ENCODE measurements at places on chromosomes 7 and 10. TPM values are rescaled to one million over a fixed set of nuclear protein-coding genes. Genes with fewer than 3 reads are reported as not detected.
A peak's percentile ranks its signal among the peaks of the same experiment; 100 is the strongest.

DNA sequence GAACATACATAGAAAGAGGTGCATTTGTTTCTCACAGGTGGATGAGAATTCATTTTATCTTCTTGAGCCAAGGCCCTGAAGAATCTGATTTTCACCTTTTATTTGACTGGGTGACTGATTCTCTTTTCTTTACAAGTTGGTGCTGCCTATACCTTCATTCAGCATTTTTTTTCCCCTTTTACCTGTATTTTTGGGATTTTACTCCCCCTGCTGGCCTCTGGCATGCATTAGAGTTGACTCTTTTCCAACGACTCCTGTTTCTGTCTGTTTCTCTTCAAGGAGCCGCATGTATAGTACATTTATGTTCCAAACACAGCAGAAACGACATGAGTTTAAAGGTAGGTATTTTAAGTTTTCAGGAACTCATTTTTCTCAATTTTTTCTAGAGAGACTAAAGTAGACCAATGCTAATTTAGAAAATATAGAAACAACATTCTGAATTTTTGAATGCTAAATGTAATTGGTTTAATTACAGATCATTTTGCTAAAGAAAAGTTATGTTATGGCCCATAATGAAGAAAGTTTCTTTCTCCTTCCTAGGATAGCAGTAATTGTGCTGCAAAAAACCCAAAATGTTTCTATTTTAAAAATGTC, 149.8 kb upstream of the HDAC9 start:
- peak; percentile 72 for DNase-seq

DNA sequence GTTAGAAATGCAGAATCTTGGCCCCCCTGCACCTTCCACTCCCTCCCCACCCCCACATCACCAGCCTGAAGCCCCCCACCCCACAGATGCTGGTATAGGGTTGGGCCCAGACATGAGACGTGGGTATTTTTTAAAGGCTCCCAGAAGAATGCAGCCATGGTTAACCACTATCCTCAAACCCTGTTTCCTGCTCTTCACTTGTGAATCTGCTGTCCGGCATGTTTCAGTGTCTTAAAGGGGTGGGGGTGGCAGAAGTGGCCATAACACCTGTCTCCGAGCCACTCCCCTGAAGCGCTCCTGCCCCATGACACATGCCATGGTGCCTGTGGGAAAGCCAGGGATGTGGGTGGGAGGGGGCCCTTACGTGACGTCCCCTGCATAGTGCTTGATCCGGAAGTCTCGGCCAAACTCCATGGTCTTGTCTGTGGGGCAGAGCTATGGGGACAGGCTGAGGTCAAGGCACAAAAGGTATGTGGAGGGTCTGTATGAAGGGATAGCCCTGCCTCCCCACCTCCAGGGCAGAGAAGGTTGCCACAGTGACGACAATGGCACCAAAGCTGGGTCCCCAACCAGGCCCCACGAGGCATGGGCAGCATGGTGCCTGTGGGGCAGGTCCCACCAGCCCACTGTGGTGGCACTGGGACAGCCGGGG, 9.6 kb downstream of the MYO1G start:
- no peak for DNase-seq

DNA sequence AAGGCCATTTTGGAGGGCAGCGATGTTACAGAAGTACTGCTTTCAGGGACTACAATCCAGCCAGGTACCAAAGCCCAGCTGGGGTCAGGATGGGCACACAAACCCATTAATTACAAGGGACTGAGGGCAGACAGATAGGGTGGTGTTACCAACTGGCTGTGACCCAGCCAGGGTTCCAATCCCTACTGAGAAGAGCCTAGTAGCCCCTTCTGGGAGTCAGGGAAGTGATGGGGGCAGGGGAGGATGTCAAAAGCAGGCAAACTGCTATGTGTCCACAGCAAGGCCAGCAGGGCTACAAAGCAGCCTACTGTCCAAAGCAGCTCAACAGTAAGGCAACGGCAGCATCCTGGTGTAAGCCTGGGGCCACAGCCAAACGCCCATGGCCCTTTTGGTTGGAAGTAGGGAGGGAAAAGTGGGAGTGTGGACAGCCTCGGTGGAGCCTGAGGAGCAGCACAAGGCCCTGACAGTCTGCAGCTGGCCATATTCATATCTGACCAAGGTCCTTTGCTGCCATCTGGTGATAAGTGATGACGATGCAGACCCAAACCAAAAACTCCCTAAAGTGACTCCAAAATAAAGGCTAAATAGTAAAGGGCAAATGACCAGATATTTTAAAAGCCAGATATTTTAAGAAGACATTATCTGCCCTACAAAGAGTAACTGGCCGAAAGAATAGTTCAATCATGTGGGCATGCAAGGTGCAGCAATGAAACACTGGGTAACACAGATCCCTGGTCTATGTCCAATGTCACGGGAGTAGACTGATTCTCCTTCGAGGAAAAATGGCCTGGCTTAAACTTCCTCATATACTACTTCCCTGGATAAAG, 56.9 kb downstream of the XPNPEP1 start:
- peak; percentile 13 for DNase-seq

DNA sequence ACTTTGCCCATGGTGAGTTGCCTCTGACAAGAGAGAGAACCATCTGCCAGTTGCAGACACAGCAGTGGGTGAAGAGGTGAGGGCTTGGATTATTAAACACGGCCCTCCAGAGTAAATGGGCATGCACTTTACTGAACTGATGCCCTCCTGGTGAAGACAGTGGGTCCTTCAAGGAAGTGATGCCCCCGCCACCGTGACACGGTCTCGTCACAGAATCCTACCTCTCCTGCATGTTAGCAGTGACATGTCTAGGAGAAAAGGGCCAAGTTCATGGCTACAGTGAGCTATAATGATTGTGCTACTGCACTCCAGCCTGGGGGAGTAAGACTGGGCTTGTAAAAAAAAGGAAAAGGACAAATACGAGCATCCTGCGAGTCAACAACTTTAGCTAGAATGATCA, 2.4 kb downstream of the BNIP3 start:
- no peak for DNase-seq

DNA sequence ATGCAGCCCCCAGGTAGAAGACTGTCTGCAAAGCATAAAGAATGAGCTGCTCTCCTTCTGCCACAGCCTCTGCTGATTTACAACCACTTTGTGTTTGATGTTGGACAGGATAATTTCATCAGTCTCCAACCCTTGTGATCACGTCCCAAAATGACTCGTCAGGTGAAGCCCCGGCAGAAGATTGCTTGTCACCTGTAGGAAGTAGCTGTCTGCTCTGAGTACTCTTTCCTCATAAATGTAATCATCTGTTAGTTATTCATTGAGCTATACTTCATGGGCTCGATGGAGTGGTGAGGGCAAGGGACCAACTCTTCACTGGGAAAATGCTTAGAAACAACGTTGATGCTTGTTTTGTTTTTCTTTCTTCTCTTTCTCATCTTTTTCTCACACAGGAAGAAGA, 290.9 kb upstream of the SP8 start:
- no peak for DNase-seq

DNA sequence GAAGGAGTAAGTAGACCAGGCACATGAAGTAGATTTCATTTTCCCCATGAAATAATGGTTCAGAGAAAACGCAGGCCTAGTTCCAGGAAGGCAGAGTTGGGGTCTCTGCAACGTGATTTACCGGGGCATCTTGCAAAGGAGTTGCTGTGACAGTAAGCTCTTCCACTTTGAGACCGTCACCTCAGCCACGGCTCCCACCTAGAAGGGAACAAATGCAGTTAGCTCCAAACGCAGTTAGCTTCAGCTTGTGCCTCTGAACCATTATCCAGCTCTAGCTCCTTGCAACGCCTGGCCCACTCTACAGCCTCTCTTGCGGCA, 7.0 kb upstream of the MYO1G start:
- DNase-seq, result no peak

DNA sequence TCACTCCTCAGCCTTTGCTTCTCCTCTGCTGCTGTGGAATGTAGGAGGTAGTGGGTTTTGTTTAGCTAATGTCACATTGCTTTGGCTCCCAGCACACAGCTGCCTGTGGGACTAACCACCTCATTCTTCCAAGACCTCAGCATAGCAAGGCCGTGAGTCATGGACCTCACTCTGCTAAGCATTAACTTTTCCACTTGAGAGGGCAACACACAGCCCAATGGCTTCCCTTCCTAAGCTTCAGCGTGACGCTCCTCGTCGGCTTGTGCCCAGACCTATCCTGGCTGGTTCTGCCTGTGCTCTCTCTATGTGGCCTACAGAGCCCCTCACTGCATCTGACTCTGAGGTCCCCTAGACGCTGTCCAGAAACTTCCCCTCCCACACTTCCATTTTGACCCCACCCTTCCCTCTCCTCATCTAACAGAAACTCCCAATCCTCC, 23.3 kb downstream of the MYOF start:
- peak; percentile 98 for DNase-seq

DNA sequence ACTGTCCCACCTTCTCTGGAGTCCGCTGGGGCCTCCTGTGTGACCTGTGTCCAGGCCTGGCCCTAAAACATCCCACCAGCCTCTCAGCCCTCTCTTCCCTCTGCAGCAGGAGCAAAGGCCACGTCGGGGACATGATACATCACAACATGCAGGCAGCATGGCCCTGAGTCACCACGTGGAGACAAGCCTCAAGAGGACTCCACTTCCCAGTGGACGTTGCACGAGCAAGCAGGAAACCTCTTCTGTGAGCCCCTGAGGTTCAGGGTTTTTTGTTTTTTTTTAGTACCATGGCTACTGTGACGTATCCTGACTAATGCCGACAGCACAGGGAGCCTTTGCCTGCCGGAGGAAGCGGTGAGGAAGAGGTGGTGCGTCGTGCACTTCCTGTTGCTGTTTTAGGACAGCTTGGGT, 165.9 kb downstream of the DNAJB6 start:
- peak; percentile 86 for DNase-seq

DNA sequence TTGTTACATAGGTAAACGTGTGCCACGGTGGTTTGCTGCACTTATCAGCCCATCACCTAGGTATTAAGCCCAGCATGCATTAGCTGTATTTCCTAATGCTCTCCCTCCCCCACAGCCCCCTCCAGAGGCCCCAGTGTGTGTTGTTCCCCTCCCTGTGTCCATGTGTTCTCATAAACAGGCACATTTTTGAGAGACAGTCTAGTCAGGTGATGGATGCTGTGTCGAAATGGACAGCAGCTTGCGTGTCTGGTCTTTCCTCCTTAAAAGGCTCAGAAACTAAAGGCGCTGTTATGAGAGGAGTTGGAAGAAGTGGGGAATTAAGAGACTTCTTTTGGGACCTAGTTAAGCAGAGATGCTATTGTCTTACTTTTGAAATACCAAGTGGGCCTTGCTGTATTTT, 296.0 kb downstream of the BBS9 start:
- no peak for DNase-seq

GRCh38 chr7:24764972-24765744, 7.9 kb upstream of the GSDME start:
- DNase-seq, result no peak

- DNase-seq, result no peak
These were observed at the start of gene PFKP for GRCh38 chr10:3067118-3067858. Gene PFKP (plus strand): TSS chr10:3067548. CDS start chr10:3067596, 48 bp downstream.

DNA sequence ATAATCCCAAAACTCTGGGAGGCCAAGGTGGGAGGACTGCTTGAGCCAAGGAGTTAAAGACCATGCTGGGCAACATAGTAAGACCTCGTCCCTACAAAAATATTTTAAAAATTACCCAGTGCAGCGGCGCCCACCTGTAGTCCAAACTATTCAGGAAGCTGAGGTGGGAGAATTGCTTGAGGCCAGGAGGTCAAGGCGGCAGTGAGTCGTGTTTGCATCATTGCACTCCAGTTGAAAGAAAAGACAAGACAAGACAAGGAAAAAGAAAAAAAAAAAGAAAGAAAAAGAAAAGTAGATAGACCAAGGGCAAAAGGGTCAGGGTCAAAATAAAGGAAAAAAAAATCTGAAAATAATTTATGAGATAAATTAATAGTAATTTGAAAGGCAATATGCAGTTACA, 5.8 kb downstream of the ANXA7 start:
- DNase-seq, result no peak

DNA sequence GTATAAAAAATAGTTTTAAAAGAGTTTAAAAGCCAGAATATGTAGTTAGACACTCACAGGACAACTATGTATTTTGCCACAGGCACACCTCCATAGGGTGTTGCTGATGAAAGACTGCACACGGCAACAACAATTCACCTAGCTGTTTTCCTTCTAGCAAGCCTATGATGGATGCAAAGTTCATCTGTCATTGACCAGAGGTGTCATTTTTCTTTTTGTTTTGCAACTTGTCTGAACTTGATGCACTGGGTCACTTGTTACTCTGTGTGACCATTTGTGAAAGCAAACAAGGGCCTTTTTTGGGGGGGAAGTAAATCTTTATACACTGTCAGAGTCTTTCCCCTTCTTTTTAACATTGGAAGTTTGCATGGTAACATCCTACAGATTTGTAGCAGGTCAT, 258.0 kb upstream of the SEMA3A start:
- no peak for DNase-seq

DNA sequence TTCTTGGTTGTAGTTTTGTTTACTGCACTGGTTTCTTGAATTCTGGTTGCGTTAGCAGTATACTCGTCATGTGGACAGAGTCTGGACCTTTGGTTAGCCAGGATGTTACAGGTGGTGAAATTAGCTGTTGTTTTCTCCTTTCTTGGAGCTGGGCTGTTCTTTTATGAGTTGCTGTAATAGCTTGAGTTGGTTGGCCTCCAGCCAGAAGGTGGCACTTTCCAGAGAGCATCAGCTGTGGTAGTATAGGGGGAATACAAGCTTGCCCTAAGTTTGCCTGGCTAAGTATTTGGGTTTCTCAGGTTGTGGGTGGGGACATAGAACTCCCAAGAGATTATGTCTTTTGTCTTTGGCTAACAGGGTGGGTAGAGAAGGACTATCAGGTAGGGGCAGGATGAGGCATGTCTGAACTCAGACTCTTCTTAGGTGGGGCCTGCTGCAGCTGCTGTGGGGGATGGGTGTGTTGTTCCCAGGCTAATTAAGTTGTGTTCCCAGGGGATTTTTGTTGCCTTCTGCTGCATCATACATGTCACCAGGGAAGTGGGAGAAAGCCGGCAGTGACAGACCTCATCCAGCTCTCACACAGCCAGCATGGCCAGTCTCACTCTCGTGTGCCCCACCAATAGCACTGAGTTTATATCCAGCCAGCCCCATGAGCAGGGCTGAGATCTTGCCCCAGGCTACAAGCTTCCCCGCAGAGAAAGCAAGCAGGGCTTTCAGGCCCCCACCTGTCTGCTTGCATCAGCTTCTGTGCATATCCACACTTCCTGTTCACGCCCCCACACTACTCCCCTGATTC, 246.7 kb upstream of the TPK1 start:
- no peak for DNase-seq

GRCh38 chr10:25552283-25552919, 377.6 kb downstream of the GPR158 start:
- DNase-seq, result no peak

DNA sequence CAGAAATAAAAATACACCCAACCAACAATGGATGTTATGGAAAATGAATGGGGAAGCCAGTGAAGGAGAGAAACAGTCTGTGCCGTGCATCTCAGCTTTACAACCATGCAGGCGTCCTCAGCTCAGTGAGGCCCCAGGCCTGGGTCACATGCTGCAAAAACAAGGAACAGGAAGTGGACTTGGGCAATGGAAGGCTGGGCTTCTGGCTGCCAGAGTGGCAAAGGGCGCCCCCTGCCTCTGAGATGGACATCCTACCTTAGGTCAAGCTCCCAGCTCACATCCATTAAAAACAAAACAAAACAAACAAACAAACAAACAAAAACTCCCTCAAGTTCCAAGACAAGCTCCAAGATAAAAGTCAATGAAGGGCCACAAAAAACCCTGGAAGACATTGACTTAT, 54.7 kb upstream of the AFAP1L2 start:
- peak; percentile 39 for DNase-seq

Gene LRGUK
- 0.10 TPM for polyA plus RNA-seq

Gene AMPH
- polyA plus RNA-seq, result 4.8 TPM

Gene SNCG
- polyA plus RNA-seq, result 60.8 TPM

Gene RBM28
- 11.6 TPM for polyA plus RNA-seq

Gene AKR1C4
- polyA plus RNA-seq, result not detected
